ENCODE measurements at places on chromosomes 6 and 20.

GRCh38 chr20:25548613-25549086 is 36.7 kb downstream of the NINL start:
- DNase-seq = no peak

- DNase-seq = no peak
These were observed 185.2 kb upstream of the EXOC2 start for GRCh38 chr6:878179-878578.

DNA sequence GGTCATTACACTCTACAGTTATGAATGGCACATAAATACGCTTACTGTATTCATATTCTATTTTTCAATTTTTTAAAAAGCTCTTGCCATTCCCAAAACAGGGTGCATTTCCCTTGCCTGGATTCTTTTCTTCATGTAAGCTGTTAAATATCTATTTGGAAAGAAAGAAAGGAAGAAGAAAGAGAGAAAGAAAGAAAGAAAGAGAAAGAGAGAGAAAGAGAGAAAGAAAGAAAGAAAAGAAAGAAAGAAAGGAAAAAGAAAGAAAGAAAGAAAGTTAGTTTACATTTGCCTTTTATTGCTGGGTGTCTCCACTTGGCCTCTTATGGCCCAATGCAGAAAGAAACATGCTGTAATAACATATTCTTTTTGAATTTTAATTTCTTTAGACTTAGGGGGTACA is 165.9 kb upstream of the ATXN1 start:
- DNase-seq = no peak

- no peak for DNase-seq
These were observed 726.6 kb downstream of the RFPL4B start for GRCh38 chr6:113073611-113074191.

DNA sequence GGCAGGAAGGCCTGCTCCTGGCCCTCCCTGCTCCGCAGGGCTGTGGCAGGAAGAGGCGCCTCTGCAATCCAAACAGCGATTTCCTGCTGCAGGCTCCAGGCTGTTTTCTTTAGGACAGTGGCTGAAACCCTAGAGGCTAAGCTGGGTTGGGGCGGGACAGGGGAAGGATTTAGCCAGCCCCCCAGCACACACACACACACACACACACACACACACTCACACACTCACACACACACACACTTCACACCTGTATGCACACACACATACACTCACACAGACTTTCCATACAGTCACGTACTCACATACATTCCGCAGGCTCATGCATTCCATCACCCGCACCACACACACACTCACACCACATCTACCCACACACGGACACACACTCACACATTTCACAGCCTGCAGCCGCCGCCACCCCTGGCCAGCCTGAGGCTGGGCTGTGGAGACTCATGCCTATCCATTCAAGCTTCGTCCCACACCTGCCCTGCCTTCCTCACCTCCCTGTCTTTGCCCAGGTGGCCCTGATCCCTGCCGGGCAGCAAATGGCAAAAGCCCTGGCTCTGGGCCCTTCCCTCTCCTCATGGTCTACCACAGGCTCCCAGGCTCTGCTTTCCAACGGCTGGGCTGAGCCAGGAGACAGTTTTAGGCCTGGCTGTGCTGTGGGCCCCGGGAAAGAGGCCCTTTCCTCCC is 17.9 kb downstream of the MDFI start:
- DNase-seq = no peak

DNA sequence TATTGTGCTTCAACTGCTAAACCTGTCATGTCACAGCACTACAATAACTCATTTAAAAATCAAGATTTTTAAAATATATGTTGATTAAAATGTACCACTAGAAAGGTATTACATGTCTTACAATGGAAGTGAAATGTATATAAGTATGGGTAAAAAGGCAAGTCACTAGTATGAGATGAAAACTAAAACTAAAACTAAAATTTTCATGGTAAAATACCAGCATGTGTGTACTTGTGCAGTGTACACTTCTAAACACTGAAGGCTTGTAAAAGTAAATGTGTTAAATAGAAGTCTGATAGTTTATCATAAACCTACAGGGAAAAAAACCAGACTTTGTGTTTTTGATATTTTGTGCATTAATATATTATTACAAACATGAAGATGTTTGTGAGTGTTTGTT is 13.7 kb upstream of the TMEM244 start:
- DNase-seq = no peak

DNA sequence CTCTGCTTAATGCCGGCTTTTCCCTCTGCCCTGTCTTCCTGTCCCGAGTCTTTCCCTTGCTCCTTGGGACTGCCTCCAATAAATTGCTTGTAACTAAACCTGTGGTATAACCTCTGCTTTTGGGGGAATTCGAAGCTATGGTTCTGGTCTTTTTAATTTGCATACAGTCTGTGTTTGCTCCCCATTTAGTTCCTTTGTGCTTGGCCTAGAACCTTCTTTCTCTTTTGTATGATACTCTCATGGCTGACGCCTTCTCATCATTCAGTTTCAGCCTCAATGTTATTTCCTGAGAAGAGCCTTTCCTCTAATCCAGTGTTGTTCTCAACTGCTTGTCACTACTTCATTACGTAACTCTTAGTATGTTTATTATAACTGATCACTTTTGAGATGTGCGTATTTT is 248.0 kb downstream of the PHF3 start:
- DNase-seq = no peak

GRCh38 chr6:2891768-2892170 is 11.3 kb downstream of the SERPINB9 start:
- DNase-seq = peak; percentile 85

- no peak for DNase-seq
These were observed 49.5 kb upstream of the FBXO30 start for GRCh38 chr6:145863988-145864616.

GRCh38 chr6:39273406-39273821 is 40.8 kb downstream of the KCNK17 start:
- DNase-seq = no peak

DNA sequence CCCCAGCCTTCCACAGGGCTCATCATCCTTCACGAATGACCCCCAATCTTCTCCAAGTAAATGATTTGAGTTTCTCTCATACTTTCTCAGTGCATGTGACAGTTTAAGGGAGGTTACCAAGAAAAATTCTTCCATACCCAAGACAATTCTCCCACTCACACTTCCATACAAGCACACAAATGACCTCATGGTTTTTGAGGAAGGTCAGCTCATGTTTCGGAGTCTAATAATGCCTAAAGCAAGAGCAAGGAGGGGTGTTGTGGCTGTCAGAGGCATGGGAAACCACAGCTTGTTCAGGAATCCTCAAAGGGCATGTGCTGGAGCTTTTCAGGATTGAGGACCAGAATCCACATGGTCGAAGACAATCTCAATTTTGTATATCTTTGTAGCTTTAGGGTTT is 279.0 kb downstream of the MAFB start:
- DNase-seq = no peak

- no peak for DNase-seq
These were observed 6.0 kb downstream of the APMAP start for GRCh38 chr20:24986436-24987015.

DNA sequence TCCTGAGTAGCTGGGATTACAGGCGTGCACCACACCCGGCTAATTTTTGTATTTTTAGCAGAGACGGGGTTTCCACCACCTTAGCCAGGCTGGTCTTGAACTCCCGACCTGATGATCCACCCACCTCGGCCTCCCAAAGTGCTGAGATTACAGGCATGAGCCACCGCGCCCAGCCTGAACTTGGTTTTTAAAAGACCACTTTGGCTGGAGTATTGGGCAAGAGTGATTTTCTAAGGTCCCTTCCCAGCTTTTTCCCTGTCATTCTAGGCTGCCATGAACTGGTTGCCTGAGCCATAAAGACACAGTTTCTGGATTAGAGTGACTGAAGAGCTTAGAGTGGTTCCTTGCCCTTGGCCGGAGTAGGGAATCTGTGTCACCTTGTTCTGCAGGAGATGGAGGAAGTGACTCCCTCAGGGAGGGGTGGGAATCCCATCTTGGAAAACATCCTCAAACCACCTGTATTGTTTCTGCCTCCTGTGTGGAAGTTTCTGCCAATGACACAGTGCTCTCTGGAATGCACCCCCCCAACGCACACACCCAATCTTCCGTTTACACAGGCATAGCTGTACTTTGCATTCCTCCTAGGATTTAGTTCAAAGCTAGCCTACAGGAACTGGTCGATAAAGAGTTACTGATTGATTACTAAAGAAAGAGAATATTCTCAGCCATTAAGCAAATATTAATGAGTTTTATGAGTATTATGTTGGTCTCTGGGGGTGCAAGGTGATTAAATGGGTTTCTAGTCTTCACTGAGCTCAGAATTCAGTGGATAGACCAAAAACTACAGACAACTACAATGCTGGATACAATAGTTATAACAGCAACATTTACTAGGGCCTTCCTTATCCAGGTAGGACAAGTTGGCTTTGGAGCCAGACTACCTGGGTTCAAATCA is 18.2 kb downstream of the BCL2L1 start:
- DNase-seq = no peak

- DNase-seq = no peak
These were observed 73.0 kb upstream of the ENPP5 start for GRCh38 chr6:46243754-46244153.

GRCh38 chr6:6927521-6928361 is 180.0 kb upstream of the RREB1 start:
- DNase-seq = no peak

DNA sequence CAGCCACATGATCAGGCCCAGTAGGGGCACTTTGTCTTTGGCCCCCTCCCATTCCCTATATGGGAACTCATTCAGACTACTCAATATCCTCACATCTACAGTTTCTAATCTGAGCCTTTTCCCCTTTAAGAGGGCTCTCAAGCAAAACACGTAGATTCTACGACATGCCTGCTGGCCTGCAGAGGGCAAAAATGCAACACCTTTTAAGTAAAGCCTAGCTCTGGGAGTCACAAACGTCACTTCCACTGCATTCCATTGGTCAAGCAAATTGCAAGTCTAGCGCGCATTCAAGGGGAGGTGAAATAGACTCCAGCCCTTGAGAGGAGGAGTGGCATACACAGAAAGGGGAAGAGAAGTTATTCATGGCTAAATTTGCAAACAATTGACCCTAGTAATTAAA is 70.6 kb downstream of the CDC40 start:
- no peak for DNase-seq

DNA sequence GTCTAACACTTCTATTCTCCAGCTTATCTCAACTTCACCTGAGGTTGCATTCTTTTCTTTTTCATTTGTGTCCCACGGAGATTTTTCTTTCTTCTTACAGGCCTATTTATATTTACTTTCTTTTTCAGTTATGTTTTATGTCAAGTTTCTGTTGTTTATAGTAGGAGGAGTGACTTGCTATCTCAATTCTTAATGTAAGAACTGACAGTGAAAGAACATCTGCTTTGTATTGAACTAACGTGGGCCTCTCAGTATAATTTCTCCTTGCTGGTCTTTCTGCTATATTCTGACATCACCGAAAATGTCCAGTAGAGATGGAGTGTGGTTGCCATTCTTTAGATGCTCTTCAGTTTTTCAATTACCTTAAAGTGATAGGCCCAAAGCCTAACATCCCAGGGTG is 521.7 kb downstream of the EPM2A start:
- no peak for DNase-seq

DNA sequence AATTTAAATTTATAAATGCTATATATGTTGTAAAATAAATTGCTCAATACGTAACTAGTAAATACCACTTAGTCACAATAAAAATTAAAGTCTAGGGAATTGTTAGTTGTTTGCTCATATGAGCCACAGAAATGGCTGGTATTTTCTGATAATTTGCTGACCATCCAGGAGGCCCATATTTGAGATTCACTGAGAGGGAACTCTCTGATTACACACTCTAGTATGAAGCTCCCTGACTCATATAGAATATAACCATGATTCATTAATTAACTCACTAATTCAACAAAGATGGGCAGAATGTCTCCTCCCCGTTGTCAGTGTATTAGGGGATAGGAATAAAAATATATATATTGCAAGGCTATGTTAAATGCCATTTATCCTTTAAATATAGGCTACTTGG is 46.6 kb upstream of the TMEM30A start:
- no peak for DNase-seq

GRCh38 chr20:35560541-35560940 is 18.7 kb downstream of the ERGIC3 start:
- no peak for DNase-seq

DNA sequence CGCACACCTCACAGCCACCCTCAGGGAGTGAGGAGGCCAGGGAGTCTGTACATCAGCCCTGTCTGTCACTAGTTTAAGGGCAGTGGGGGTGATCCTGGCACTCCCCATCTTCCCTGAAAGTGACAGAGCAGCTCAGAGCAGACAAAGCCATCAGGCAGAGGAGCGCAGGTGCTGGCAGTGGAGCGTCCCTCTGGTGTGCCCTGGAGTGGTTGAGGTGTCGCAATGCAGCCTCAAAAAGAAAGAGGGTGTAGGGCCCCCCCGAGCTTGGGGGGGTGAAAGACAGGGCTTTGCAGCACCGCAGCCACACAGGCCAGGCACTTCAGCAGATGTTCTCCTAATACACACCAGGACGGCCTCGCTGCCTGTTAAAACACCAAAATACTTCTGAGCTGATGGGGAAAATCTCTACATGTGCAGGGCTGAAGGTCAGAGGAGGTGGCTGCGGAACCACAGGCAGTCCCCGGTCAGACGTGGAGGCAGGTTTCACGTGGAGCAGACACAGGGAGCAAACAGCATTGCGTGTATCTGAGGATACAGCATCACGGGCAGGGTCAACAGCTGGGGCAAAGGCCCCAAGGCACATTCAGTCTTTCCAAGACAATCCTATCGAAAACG is 69.5 kb downstream of the PREX1 start:
- DNase-seq = no peak

DNA sequence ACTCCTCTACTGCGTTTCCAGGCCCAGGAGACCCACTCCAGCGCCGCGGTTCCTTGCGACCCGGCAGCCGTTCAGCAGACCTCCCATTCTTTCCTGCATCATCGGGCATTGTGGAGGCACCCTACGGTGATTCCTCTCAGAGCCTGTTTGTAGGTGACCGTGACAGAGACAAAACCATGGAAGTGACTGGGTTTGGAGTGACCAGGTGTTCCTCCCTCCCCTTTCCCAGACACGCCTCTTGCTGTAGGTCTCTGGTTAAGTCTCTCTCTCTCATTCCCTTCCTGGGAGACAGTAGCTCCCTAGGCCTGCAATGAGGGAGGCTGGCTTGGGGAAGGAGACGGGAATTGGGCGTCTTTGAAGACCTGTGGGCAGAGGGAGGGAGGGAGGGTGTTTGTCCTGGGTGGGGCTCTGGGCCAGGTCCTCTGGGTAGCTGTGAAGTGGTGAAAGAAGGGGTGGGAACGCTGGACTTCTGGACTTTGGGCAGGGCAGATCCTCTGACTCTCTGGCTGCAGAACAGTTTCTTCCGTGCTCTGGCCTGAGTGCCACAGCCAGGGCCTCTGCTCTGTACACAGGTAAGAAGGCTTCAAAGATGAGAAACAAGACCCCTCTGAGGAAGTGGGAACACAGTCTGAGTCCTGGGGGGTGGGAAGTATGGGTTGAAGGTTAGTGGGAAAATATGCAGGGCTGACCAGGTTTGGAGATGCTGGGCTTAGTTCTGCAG is 763 bp downstream of the KLC4 start:
- no peak for DNase-seq

DNA sequence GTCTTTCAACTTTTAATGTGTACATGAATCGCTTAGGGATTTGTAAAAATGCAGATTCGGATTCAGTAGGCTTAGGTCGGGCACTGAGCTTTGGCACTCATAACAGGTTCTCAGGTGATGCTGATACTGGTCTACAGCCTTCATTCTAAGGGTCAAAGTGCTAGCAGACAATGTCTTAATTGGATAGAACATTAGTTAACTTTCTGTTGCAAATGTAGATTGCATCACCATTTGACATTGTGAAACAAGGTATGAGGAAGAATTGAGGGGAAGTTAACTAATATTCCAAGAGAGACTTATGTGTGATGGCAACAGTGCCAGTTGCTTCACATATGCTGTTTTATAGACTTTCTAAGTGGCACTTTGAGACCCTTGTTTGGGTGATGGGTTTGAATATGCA is 86.9 kb downstream of the MLIP start:
- no peak for DNase-seq

Data from stimulated activated CD4-positive, alpha-beta T cell treated with anti-CD3 and anti-CD28 coated beads, Interleukin-15, amount 100 ng/mL, for 24 hours (primary cell).